ENCODE measurements at places on chromosomes 1 and 21. TPM values are rescaled to one million over a fixed set of nuclear protein-coding genes. Genes with fewer than 3 reads are reported as not detected.
A peak's percentile ranks its signal among the peaks of the same experiment; 100 is the strongest.

GRCh38 chr1:65289449-65289848, 19.9 kb upstream of the DNAJC6 start:
- DNase-seq = no peak

DNA sequence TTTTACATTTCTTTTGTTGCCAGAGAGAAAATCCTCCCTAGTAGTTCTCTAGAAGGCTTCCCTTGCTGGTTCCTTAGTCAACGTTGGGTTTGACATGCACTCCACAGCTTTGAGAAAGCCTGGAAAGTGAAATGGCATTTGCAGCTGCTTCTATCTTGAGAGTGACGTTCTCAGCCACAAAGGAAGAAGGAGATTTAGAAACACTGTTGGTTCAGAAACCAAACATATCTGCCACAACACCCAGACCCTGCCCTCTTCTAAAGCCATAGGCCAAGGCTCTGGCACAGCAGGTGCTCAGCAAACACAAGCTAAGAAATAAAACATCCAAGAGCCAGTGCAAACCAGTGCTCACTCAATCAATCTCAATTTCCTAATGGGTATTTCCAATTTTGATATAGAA, 121.4 kb downstream of the CCDC185 start:
- no peak for DNase-seq

DNA sequence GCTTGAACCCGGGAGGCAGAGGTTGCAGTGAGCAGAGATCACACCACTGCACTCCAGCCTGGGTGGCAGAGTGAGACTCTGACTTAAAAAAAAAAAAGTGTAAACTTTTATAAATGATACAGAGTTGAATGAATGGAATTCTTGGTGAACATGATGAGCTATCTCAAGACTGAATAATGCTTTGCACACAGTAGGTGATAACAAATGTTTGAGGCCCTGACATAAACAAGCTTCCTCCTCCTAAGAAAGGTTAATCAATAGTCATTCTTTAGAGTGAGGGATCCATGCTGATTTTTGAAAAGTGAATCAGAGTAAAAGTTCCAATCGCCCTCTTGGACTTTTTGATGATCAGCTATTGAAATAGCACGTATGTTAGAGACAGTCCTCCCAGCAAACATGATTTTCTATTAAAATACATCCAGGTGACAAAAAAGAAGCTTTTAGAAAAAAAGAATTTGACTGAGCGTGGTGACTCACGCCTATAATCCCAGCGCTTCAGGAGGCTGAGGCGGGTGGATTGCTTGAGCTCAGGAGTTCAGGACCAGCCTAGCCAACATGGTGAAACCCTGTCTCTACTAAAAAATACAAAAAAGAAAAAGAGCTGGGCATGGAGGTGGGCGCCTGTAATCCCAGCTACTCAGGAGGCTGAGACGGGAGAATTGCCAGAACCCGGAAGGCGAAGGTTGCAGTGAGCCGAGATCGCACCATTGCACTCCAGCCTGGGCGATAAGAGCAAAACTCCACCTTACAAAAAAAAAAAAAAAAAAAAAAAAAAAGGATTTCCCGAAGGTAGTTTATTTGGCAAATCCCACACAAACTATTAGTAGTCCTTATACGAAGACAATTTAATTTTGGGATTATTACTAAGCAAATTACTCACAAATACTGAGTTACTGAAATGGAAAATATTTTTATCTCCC, 181.8 kb downstream of the NFIA start:
- DNase-seq = no peak

- DNase-seq = peak; percentile 85
These were observed 11.7 kb upstream of the S100A11 start for GRCh38 chr1:152048416-152049009.

GRCh38 chr1:200290010-200290685, 119.7 kb downstream of the ZNF281 start:
- DNase-seq = no peak

LAMC1 gene
- total RNA-seq = 80.9 TPM

Data from adrenal gland (tissue), 19 donors.